ENCODE measurements at places on chromosomes 4 and X. TPM values are rescaled to one million over a fixed set of nuclear protein-coding genes. Genes with fewer than 3 reads are reported as not detected.

GRCh38 chr4:55445921-55446577 lies 50.3 kb downstream of the TMEM165 start:
- H3K4me1 ChIP-seq = peaks cover 7% of the 10 kb centered on the region
- no peak for DNase-seq
- H3K27me3 ChIP-seq = no peaks in the 10 kb centered on the region
- no peak overlapping the region for H3K27ac ChIP-seq

PORCN gene
- total RNA-seq = 1.8 TPM

DNA sequence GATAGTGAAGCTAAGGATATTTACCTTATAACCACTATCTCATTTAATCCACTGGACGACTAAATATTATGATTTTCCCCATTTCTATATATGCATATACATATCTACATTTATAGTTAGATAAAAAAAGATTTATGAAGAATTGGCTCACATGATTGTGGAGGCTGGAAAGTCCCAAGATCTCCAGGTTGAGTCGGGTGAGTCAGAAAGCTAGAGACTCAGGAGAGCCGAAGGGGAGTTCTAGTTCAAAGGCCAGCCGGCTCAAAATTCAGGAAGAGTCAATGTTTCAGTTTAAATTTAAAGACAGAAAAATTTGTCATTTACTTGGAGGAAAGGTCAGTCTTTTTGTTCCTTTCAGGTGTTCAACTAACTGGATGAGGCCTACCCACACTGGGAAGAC lies 158.2 kb upstream of the CPEB2 start:
- H3K27ac ChIP-seq = no peak overlapping the region
- peaks cover 12% of the 10 kb centered on the region for H3K4me1 ChIP-seq
- no peaks in the 10 kb centered on the region for H3K36me3 ChIP-seq
- no peak overlapping the region for H3K4me3 ChIP-seq
- DNase-seq = no peak

DNA sequence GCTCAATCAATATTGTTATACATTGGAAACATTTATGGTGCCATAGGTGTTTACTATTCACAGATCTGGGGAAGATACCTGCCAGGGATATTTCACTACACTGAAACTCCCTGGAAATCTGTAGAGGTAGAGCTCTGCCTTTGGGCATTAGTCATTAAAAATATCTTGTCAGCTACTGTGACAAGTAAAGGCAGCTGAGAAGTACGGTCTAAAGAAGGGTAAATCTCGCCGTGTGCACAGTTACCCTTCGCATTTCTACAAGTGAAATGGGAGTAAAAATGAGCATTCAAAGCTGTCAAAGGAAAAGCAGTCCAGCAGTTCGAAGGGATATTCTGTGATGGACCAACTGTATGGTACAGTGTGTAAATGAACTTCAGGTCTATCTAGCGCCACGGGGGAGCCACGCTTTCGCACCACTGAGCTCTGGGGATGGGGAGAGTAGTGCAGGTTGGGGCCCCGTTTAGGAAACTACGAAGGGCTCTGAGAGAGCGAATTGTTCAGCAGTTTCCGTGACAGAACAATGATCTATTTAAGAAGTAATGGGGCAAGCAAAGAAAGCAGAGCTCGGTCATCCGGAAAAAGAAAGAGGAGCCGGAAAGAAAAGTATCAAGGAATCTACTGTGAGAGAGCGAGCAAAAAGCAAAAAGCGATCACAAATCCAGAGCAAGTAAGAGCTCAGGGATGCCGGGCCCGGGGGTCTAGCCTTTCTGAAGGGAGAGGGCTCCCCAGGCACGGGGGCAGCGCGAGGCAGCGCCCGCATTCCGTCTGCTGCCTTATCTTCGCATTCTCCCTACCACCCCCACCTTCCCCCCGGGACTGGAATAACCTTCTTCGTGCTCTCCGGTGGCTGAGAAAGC lies 646 bp downstream of the TIGD4 start:
- no peaks in the 10 kb centered on the region for H3K36me3 ChIP-seq
- DNase-seq = peak; percentile 36
- peak overlapping the region; percentile 75 for H3K4me3 ChIP-seq
- H3K4me1 ChIP-seq = peaks cover 43% of the 10 kb centered on the region
- no peaks in the 10 kb centered on the region for H3K27me3 ChIP-seq
- H3K27ac ChIP-seq = peak overlapping the region; percentile 92

MTMR8 gene
- total RNA-seq = not detected

DNA sequence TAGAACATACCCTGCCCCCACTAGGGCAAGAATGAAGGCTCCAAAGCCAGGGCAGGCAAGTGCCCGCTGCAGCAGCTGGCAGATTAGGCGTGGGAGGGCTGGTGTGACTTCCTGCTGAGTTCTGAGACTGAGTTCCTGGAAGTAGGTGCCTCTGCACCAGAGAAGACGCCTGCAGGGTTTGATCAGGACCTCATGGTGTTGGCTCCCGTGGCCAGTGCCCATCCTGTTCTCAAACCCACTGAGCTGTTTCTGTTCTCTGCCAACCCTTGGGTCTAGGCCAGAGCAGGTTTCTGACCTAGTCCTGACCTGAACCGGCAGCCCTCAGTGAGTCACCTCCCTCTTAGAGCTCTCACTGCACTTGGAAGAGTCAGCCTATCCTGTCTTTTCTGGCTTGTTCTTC lies 220.7 kb downstream of the HS6ST2 start:
- no peaks in the 10 kb centered on the region for H3K36me3 ChIP-seq
- H3K4me1 ChIP-seq = no peaks in the 10 kb centered on the region
- DNase-seq = no peak
- peaks cover 4% of the 10 kb centered on the region for H3K27me3 ChIP-seq
- no peak overlapping the region for H3K27ac ChIP-seq

GRCh38 chr4:81845273-81845672 lies 373.6 kb upstream of the RASGEF1B start:
- H3K4me3 ChIP-seq = no peak overlapping the region
- DNase-seq = peak; percentile 7
- H3K27ac ChIP-seq = no peak overlapping the region

DNA sequence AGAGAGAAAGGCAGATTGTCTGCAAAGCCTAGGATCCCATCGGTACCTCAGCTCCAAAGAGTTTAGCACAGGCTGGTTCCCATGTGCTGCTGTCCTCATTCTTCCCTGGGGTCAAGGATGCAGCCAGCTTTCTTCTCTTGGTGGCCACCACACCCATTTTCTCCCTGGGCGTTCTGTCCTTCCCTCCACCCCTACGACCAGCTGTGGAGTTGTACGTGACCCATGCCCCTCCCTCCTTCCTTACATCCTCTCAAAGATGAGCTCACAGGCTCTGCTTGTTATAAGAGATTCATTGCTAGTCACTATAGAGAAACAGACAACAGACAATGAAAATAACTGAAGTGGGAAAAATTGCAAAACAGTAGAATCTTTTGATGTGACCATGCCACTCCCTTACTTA lies 74.0 kb upstream of the KLF3 start:
- peaks cover 8% of the 10 kb centered on the region for H3K4me1 ChIP-seq
- H3K4me3 ChIP-seq = no peak overlapping the region
- no peak overlapping the region for H3K27ac ChIP-seq
- no peaks in the 10 kb centered on the region for H3K27me3 ChIP-seq
- no peaks in the 10 kb centered on the region for H3K36me3 ChIP-seq

C4orf50 gene
- total RNA-seq = not detected

DNA sequence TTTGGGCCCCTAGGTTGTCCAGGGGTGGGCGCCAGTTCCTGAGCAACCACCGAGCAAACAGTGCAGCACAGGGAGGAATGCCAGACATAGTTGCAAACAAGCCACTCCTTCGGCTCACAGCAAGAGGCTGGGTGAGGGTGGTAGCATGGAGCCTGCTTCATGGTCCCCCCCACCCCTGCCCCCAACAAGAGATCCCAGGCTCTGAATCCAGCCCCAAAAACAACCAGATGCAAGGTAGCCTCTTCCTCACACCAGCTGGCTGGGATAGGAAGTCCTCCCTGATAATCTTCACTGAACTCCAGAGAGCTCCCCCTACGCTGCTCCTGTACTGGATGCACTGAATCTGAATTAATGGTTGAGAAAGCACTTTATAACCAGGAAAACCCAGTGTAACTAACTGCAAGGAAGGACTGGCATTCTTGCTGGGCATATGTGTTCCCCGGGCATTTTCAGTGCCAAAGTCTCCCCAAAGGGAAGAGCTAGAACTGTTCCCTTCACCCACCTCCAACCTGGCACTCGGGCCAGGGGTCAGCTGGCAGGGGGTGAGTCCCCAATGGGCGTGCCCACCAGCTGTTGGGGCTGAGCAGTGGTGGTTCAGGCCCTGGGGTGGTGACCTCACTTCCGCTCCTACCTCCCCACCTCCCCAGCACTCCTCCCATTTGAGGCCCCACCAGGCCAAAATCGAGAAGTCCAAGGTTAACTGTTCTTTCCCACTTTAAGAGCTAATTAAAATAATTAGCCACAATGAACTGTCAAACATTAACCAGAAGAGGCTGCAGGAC lies 1.5 kb downstream of the ELF4 start:
- no peak for DNase-seq
- no peaks in the 10 kb centered on the region for H3K27me3 ChIP-seq
- no peaks in the 10 kb centered on the region for H3K36me3 ChIP-seq
- H3K4me1 ChIP-seq = peaks cover 26% of the 10 kb centered on the region
- peak overlapping the region; percentile 59 for H3K4me3 ChIP-seq

DNA sequence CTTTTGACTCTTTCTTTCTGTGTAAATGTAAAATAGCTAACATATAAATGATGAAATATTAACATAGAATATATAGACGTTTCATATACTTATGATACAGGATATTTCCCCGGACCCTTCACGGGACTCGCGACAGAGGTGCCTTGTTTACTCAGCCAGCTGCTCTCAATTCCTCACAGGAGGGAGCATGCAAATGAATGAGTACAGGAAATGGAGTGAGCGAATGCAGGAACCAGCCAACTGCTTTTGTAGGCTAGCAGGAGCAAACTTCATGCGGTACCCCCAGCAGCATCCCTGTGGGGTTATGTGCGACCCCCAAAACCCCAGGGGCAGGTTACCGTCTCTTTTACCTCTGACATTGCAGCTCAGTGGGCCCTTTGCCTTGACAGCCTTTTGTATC lies 110.3 kb upstream of the PDHA2 start:
- no peaks in the 10 kb centered on the region for H3K36me3 ChIP-seq
- H3K4me1 ChIP-seq = no peaks in the 10 kb centered on the region
- no peak overlapping the region for H3K27ac ChIP-seq
- no peak overlapping the region for H3K4me3 ChIP-seq
- H3K27me3 ChIP-seq = no peaks in the 10 kb centered on the region
- no peak for DNase-seq

DNA sequence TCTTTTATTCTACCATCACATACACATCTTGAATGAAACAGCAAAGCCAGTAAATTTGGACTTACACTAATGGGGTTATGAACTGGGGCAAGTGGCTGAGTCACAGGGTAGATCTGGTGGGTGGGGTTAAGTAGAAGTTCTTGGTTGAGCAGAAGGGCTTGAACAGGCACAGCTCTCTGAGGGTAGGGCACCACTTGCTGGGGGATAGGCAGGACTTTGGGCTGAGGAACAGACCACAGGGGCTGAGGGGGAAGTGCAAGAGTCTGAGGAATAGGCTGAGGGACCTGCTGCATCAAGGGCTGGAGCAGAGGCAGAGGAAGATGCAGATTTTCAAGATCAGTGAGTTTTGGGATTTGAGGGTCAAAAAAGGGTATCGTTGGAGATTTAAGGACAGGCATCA lies 8.3 kb downstream of the CSN2 start:
- no peaks in the 10 kb centered on the region for H3K36me3 ChIP-seq
- no peaks in the 10 kb centered on the region for H3K4me1 ChIP-seq
- DNase-seq = no peak
- no peaks in the 10 kb centered on the region for H3K27me3 ChIP-seq
- no peak overlapping the region for H3K27ac ChIP-seq

GRCh38 chr4:139853309-139853708 lies 187.7 kb downstream of the MGST2 start:
- H3K36me3 ChIP-seq = no peaks in the 10 kb centered on the region
- no peak for DNase-seq
- H3K27me3 ChIP-seq = no peaks in the 10 kb centered on the region
- no peak overlapping the region for H3K4me3 ChIP-seq
- H3K27ac ChIP-seq = no peak overlapping the region
- H3K4me1 ChIP-seq = no peaks in the 10 kb centered on the region

GRCh38 chr4:65999518-65999871 lies 329.2 kb upstream of the EPHA5 start:
- H3K36me3 ChIP-seq = no peaks in the 10 kb centered on the region
- H3K27me3 ChIP-seq = no peaks in the 10 kb centered on the region
- no peak overlapping the region for H3K4me3 ChIP-seq

GRCh38 chr4:126906466-126906865 lies 726.3 kb upstream of the INTU start:
- no peak overlapping the region for H3K4me3 ChIP-seq
- H3K4me1 ChIP-seq = no peaks in the 10 kb centered on the region
- no peaks in the 10 kb centered on the region for H3K36me3 ChIP-seq
- H3K27me3 ChIP-seq = no peaks in the 10 kb centered on the region

RTL9 gene
- total RNA-seq = not detected

- no peak for DNase-seq
- H3K36me3 ChIP-seq = peaks cover 66% of the 10 kb centered on the region
- H3K4me1 ChIP-seq = peaks cover 33% of the 10 kb centered on the region
- no peaks in the 10 kb centered on the region for H3K27me3 ChIP-seq
- H3K27ac ChIP-seq = no peak overlapping the region
Observed at GRCh38 chr4:88743696-88744095, 46.1 kb upstream of the NAP1L5 start.

- H3K4me3 ChIP-seq = no peak overlapping the region
- H3K27me3 ChIP-seq = no peaks in the 10 kb centered on the region
- DNase-seq = no peak
Observed at GRCh38 chr4:8029689-8030088, 90.0 kb upstream of the AFAP1 start.

IGSF1 gene
- total RNA-seq = not detected

SLC34A2 gene
- total RNA-seq = not detected

WDR45 gene
- total RNA-seq = 209 TPM

GRCh38 chr4:146522869-146523205 lies 1.1 kb upstream of the SLC10A7 start:
- peak overlapping the region; percentile 82 for H3K4me3 ChIP-seq
- DNase-seq = no peak
- H3K27me3 ChIP-seq = no peaks in the 10 kb centered on the region
- H3K27ac ChIP-seq = peak overlapping the region; percentile 67
- peaks cover 26% of the 10 kb centered on the region for H3K4me1 ChIP-seq

ARX gene
- not detected for total RNA-seq

FABP2 gene
- 3.8 TPM for total RNA-seq

DNA sequence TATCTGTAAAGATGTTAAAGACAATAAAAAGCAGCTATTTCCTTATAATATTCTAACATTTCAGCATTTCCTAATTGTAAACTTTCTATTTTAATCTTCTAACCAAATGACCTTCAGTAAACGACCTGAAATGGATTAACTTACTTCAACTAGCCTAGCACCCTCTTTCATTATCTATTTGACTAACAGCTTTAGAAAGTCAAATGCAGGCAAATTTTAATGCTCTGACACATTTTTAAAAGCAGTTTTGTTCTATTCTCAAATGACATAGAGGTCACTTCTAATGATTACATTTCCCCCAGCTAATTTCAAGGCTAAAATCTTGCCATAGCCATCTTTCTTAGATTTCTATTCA lies 41.9 kb downstream of the SLC7A11 start:
- no peak overlapping the region for H3K27ac ChIP-seq
- no peak overlapping the region for H3K4me3 ChIP-seq
- no peak for DNase-seq
- no peaks in the 10 kb centered on the region for H3K36me3 ChIP-seq
- H3K27me3 ChIP-seq = no peaks in the 10 kb centered on the region
- H3K4me1 ChIP-seq = peaks cover 6% of the 10 kb centered on the region

GRCh38 chr4:185143601-185143969 lies 519 bp downstream of the SLC25A4 start:
- H3K36me3 ChIP-seq = peaks cover 18% of the 10 kb centered on the region
- H3K27me3 ChIP-seq = no peaks in the 10 kb centered on the region
- DNase-seq = peak; percentile 76
- H3K4me1 ChIP-seq = peaks cover 40% of the 10 kb centered on the region
- peak overlapping the region; percentile 79 for H3K4me3 ChIP-seq
- peak overlapping the region; percentile 83 for H3K27ac ChIP-seq

AFF2 gene
- total RNA-seq = 1.1 TPM

Data from stomach (tissue), 19 donors.